ENCODE measurements at places on chromosomes 1 and 21.

GRCh38 chr1:50308878-50309277, 114.4 kb downstream of the DMRTA2 start:
- DNase-seq, result no peak

DNA sequence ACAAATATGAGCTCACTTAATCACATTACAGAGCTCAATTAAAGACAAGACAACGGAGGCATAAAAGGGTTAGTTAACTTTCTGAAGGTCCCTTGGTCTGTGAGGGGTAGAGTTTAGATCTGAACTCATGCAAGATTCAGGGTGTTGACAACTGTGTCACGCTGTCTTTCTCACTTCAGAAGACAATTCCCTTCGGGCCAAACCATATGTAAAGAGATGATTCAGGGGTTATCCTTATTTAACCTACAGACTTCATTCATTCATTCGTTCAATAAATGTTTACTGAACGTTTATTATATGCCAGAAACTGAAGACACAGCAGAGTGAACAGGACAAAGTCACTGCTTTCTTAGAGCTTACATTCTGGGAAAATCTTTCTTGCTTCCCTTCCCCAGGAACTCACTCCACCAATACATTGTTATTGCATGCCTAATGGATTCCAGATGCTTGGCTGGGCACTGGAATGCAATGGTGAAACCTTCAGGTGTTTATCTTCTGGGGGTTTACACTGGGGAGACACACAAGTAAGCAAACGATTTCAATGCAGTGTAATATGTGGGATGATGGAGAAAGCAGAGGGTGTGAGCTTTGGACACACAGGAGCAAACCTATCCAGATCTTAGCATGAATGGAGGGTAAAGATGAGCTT, 6.4 kb downstream of the XCL1 start:
- no peak for DNase-seq

DNA sequence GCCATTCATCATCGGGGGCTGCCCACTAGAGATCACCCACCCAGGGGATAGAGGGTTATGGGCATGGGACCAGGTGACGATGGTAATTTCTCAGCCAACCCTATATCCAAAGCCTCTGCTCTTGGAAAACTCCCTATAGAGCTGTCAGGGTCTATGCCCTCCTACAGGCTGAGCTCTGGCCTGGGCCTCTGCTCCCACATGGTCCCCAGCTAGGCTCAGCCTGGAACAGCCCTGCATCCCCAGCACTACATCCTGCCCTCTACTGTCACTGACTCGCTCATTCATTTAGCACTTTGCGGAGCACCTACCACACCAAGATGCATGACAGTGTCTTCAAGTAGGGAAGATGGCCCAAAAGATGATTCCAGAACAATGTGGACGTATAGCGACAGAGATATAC, 45.0 kb upstream of the EPS8L3 start:
- DNase-seq, result no peak

GRCh38 chr21:35367553-35367952, 318.5 kb upstream of the RUNX1 start:
- DNase-seq, result no peak

- peak; percentile 32 for DNase-seq
Observed at GRCh38 chr1:32876341-32877210, 5.9 kb upstream of the FNDC5 start.

GRCh38 chr1:89690595-89690994, 57.7 kb downstream of the LRRC8C start:
- no peak for DNase-seq

DNA sequence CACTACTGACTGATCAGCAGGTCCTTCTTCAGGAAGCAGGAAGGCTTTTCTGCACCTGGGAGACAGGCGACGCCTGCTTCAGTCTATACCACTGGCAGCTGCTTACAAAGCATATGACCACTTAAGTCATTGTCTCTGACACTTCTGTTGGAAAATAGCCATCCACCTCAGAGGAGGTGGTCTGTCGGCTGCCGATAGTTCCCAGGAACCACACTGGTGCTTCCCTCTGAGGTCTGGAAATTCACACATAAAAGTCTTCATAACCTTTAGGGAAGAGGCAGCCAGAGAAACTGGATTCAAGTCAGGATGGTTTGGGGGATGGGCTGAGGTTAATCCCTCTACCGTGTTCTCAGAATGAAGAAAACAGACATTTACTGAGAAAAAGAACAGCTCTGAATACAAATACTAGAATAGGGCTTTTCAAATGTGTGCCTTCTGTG, 15.6 kb upstream of the SRP9 start:
- no peak for DNase-seq

GRCh38 chr1:21625390-21626190, 43.6 kb downstream of the RAP1GAP start:
- DNase-seq, result no peak

- DNase-seq, result peak; percentile 99
Observed at GRCh38 chr1:209784265-209785169, at the start of gene C1orf74. Gene C1orf74 (minus strand): TSS chr1:209784559. CDS start chr1:209783634, 925 bp downstream.

DNA sequence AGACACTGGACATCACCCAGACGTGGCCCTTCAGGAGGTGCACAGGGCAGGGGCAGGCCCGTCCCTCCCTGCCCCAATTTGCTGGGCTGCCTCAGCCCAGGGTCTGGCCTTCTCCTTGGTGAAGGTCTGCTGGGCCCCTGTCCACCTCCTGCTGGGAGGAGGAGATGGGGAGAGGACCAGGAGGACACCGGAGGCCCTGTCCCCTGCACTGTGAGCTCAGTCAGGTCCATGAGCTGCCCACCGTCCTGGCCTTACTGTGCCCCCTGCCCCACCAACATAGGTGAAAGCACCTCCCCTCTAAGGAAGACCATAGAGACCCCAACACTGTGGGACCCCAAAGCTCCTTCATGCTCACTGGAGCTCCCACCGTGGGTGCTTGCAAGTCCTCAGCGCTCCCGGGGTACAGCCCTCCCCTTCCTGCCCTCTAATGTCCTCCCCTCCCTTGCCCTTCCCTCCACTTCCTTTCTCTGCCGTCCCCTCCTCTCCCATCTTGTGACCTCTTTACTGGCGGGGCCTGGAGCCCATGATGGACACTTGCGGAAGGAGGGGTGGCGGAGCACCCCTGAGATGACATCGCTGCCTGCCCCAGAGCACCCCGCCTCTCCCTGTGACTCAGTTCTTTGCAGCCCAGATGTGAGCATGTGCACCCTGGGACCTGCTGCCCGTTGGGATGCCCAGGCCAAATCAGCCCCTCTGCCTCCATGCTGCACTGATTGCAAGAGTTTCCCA, 4.6 kb downstream of the LRRC3 start:
- no peak for DNase-seq

DNA sequence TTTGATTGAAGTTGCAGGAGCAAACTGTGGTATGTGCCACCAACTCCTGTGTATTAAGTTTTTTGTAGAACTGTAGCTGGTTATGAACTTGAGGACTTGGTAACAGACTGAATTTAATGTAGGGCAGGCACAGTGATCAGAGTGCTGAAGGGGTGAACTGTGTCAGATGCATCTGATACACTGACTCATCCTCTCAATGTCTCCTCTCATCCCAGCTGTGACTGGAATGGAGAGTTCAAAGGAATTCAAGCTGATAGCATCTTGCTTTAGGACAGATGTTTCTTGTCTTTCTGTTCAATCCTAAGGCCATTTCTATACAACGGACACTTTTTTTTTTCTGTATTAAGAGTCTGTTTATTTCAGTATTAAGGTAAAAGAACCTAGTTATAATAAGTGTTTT, 25.0 kb upstream of the GBP1 start:
- no peak for DNase-seq

- DNase-seq, result no peak
Observed at GRCh38 chr1:94265011-94265422, 27.6 kb upstream of the ARHGAP29 start.

GRCh38 chr1:214636436-214636835, 33.4 kb downstream of the CENPF start:
- no peak for DNase-seq

GRCh38 chr1:236365999-236366570, 28.0 kb upstream of the EDARADD start:
- DNase-seq, result no peak

DNA sequence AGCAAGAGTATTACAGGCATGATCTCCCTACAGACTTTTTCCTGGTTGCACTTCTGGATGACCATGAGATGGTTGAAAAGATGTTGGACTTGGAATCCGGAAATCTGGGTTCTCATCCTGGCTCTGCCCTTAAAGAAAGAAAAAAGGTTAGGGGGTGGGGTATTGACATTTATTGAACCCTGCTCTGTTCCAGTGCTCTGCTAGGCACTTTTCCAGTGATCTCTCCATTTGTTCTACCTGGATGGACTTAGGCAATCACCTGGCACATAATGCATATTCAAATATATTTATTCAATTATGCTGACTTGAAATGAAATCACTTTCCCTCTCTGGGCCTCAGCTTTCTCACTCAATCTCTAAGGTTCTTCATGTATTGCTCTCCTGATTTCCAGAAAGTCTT, 101.0 kb upstream of the NFIA start:
- DNase-seq, result no peak

GRCh38 chr1:31700468-31701090, 3.2 kb downstream of the COL16A1 start:
- DNase-seq, result no peak

- no peak for DNase-seq
Observed at GRCh38 chr1:162697140-162697895, 65.1 kb downstream of the DDR2 start.

DNA sequence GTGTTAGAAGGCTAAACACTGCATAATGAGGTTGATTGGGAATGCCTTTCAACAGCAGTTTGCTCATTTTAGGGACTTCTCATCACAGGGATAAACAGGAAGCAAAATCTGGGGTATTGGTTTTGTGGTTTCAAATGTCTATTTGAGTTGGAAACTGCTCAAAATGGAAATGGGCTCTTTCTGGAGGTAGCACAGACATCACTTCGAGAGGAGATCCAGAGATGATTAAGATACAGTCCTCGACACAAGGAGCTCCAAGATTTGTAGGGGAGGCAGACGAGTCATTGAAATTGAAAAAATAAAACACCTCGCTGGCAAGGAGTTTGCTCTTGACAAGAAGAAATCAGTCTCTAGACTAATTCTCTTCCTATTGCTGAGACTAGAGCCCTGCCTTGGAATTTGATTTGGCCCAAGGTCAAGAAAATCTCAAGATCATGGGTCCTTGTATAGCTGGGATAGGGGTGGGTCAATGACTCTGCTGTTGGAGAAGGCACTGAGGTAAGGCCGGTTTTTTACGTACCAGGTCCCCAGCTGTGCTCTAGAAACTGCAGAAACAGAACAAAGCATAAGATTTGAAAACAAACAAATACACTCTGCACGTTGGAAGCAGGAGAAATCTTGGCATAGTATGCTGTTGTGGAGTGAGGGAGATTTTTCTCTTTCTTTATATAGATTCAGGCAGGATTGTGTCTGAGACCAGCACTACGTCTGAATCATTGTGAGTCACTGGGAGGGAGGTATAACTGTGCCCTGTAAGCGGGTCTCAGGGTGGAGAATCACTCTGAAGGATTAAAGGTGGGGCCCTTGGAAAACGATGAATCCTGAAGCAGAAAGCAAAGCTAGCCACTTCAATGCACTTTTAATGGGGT, 17.7 kb upstream of the KLHDC8A start:
- no peak for DNase-seq

- DNase-seq, result no peak
Observed at GRCh38 chr1:246232126-246232525, 275.0 kb downstream of the SMYD3 start.

GRCh38 chr1:12541274-12542137, 76.5 kb downstream of the DHRS3 start:
- no peak for DNase-seq

DNA sequence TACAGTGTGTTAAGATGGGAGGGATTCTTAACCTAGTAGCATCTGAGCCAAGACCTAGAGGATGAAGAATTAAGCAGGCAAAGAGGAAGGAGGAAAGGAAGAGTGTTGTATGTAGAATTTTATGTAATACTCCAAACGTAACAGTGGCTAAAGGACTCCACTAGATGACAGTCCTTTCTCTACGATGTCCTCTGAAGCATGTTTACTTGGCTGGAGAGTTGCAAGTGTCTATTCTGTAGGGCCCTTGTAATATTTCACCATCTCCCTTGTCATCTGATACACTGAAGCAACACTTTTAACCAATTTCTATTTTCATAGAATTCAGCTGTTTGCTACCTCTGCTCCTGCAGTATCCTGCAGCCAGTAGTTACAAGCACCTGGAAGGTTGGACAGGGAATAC, 2.2 kb upstream of the YBX1 start:
- DNase-seq, result no peak

- DNase-seq, result no peak
Observed at GRCh38 chr1:117883616-117884015, 45.8 kb downstream of the GDAP2 start.

DNA sequence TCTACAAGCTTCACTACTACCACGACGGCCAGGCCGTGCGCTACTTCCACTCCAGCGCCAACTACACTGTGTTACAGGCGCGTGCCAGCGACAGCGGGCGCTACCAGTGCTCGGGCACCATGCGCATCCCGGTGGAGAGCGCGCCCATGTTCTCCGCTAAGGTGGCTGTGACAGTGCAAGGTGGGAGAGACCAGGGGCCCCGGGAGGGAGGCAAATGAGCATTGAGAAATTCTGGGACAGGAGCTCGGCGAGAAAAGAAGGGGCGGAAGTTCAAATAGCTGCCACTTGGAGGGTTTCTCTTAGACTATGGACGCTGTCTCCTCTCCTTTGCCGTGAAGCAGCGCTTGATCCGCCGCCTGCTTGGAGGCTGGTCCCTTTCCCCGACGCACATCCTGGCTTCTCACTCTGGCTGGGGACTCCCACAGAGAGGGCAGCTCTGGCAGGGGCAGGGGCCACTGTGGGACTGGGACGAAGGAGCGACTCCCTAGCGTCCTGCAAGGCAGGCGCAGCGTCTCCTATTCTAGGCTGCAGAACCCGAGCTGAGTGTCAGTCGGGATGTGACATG, 4.6 kb downstream of the FCRLB start:
- no peak for DNase-seq

DNA sequence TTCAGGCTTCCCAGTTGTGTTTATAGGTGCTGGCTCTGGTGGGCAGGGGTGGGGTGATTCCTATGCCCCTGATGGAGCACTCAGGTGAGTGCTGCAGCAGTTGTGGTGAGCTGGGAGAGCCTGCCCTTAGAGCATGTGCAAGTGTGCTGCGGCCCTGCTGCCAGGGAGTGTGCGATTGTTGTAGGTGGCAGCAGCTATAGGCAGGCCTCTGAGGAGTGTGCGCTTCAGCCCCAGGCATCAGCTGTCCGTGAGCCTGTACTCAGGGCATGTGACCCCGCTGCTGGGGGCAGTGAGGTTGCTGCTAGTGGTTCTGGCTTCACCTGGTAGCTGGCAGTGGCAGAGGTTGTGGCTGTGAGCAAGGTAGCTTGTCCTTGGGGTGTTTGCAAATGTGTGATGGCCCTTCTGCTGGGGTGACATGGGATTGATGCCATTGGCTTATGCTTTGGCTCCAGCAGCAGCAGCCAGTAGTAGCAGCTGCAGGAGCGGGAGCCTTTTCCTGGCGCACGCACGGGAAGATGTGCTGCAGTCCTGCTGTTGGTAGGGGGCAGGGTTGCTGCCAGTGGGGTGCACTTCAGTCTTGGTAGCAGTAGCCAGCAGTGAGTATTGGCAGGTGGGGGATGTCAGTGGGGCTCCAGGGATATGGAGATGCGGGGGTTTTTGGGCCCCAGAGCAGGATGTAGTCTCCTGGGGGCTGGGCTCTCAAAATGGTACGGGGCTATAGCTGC, 37.7 kb downstream of the SYCP1 start:
- no peak for DNase-seq

- DNase-seq, result no peak
Observed at GRCh38 chr1:202656057-202656456, 54.2 kb downstream of the SYT2 start.

Data from stimulated activated CD8-positive, alpha-beta memory T cell treated with anti-CD3 and anti-CD28 coated beads, Interleukin-4, amount 100 ng/mL, for 4 hours (primary cell).